NCI-H2107 (cell line): ENCODE measurements at places on chromosomes 1 and 21.

GRCh38 chr1:231611111-231611510, 15.5 kb upstream of the DISC1 start:
- no peak for DNase-seq

DNA sequence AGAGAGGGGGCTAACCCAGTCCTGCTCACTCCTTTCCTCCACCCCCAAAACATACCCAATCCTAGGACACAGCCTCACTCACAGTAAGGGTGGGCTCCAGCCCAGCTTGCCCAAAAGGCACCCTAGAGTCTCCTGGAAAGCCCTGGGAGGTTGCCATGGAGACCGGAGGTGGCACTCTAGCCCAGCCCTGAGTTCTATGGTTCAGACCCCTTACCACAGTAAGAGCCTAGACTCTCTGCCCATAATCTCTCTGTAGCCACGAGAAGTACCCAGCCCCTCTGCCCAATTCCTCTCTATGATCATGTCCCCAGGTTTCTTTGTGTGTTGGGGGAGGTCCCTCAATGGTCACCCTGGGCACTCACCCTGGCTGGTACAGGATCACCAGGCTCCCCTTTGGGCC, 14.4 kb downstream of the COL16A1 start:
- no peak for DNase-seq

- no peak for DNase-seq
These were observed 16.9 kb upstream of the KIAA0040 start for GRCh38 chr1:175209493-175209921.

DNA sequence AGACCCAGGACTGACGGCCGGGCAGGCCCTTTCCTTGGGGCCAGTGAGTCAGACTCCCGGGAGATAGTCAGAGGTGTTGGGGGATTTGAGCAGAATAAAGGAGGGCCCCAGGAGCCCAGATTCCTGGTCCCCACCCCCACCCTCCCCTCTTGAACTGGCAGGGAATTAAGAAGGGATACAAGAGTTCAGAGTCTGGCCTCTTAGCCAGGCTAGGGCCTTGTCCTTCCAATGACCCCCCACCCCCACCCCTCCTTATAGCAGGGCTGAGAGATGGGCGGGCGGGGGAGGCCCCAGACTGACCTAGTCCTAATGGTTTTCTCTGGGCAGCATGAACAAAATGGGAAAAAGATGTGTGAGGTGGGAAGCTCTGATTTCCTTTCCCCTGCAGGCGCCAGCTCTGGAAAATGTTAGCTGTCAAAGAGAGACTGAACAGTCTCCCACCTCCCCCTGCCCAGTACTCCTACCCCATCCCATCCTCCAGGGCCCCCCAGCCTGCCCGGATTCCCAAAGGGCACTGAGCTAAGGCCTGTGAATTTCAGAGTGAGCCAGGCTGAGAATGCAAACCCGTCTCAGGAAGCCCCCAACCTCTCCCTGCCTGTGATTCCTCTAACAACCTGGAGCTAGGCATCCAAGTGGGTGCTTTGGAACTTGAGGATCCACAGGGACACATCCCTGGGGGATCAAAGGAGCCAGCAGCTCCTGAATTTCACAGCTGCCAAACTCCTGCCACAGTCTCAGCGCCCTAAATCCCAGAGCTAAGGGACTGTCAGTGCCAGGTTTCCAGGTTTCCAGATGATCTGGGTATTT, 5.8 kb upstream of the CRABP2 start:
- no peak for DNase-seq

DNA sequence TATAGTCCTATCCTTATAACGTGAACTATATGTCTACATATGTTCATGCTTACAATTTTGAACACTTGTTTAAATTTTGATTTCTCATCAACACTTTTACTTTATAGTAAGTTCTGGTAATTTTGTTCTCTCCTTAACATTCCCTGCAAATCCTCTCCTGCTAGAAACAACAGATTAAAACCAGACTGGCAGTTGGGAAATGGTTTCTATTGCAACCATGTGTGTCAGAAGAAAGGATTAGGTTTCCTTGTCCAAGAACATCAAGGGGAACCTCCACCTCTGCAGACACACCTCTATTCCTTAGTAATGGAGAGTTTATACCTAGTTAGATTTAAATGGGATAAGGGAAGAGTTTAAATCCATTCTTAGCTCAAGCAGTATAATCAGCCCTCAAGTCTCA, 3.3 kb upstream of the WARS2 start:
- DNase-seq: no peak

DNA sequence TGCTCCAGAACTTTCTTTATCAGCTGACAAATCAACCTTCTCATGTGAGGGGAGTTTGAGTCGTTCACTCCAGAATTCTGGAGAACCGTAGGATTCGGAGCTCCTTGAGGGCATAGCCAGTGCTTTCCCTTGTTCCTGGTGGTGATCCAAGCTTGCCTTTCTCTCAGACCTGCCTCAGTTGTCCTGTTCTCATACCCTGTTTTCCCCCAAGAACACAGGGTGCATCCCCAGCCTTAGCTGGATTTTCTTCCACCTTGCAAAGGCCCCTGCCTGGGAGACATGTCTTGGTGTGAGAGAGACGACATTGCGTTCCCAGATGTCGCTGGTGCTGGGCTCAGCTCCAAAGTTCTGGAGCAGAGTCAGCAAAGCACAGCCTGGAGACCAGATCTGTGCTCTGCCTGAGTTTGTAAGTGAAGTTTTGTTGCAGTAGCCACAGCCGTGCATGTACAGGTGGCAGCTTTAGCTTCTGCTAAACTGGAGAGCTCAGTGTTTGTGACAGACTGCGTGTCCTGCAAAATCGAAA, 40.0 kb downstream of the ABCG1 start:
- DNase-seq: no peak

DNA sequence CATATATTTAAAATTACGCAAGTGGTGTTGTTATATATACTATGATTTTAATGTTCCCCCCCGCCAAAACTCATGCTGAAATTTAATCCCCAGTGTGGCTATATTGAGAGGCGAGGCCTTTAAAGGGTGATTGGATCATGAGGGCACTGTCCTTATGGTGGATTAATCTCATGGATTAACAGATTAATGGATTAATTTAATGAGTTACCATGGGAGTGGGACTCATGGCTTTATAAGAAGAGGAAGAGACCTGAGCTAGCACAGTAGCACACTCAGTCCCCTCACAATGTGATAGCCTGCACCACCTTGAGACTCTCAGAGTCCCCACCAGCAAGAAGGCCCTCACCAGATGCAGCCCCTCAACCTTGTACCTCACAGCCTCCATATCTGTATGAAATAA, 34.8 kb downstream of the C1orf198 start:
- no peak for DNase-seq

- DNase-seq: no peak
These were observed 156.4 kb downstream of the PATJ start for GRCh38 chr1:61898658-61899057.

DNA sequence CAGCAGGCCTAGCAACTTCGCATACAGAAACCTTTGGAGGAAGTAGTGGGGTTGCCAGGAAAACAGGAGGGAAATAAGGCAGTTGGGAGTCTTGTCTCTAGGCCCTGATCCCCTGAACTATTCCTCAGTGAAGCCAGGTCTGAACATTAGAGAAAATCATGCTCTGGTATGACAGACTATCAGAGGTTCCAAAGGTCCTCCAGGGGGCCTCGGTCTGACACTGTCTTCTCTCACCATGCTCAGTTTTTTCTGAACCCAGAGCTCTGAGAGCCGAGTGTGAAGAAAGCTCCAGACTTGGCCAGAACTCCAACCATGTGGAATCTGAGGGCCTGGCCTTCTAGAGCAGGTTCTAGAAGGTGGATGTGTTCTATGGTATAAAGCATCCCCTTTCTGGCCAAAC, 4.0 kb downstream of the TOMM40L start:
- DNase-seq: no peak

DNA sequence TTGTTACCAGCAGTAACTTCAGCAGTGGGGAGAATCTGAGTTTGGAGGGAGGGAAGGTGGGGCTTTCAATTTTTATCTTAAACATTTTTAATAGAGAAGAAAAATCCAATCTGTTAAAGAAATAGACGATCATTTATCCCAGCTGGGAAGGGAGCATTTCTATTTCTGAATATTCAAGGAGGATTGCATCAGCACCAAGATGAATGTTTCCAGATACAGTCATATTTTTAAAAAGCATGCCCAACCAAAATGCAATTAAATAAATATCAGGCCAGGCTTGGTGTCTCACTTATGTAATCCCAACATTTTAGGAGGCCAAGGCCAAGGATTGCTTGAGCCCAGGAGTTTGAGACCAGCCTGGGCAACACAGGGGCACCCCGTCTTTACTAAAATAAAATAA, 1.7 kb upstream of the ATP1A4 start:
- DNase-seq: no peak

- no peak for DNase-seq
These were observed 1.3 kb upstream of the MTARC2 start for GRCh38 chr1:220746851-220747250.

DNA sequence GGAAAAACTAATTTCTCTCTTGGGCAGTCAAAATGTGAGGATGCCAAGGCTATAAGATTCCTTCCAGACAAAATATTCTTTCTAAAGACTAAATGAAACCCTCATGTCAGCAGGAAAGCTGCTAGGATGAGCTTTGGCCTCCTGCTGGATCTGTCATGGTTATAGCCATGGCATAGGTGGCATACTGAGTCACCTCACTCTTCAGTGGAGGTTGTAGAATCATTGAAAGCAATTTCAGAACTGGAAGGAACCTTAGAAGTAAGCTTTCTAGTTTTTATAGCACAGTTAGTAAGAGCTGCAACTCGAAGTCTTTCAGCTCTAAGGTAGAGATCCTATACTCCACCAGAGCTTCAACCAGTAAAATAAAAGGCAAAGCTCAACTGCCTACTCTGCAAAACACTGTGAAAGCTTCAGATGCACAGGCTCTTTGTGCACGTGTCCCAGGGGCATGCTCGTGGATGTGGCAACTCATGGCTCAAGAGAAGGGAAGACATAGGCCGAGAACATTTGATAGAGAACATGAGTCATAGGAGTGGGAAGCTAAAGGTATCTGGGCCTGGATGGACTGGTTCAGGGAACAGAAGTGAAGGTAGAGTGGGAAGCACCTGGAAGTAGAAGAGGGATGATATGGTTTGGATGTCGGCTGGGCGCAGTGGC, 5.8 kb downstream of the AVPR1B start:
- DNase-seq: no peak

DNA sequence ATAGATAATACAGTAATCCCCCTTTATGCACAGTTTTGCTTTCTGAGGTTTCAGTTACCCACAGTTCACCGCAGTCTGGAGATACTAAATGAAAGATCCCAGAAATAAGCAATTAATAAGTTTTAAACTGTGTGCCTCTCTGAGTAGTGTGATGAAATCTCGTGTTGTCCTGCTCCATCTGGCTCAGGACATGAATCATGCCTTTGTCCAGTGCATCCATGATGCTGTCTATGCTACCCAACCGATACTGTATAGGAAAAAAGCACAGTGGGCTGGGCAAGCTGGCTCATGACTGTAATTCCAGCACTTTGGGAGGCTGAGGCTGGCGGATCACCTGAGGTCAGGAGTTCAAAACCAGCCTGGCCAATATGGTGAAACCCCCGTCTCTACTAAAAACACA, 85.0 kb upstream of the SLC2A1 start:
- DNase-seq: no peak

DNA sequence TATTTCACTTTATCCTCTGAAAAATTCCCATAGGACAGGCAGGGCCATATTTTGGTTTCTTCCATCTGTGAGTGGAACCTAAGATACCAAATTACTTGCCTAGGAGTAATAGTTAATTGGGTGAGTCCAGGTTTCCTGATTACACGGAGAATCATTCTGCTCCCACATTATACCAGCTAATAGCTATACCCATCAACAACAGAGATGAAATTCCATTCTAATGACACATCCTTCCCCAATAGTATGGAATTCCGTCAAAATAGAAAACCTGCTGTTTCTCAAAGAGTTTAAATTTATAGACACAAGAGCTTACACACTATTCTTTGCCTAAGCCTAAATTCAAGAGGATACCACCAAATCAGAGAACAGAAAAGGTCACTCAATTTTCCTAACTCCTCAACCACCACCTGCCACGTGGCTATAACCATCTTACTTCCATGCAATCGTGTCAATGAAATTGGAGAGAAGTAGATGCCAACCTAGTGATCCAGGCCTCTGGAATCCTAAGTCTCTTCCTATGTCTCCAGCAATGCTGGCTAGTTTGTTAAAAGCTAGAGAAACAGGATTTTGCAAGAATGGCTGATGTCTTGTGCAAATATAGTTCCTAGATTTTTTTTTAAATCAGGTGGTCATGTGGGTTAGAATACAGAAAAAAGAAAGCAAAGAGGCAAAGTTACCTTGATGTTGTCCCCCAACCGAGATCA, 6.2 kb downstream of the PPT1 start:
- DNase-seq: no peak

- no peak for DNase-seq
These were observed 6.1 kb downstream of the PARK7 start for GRCh38 chr1:7967651-7968050.

DNA sequence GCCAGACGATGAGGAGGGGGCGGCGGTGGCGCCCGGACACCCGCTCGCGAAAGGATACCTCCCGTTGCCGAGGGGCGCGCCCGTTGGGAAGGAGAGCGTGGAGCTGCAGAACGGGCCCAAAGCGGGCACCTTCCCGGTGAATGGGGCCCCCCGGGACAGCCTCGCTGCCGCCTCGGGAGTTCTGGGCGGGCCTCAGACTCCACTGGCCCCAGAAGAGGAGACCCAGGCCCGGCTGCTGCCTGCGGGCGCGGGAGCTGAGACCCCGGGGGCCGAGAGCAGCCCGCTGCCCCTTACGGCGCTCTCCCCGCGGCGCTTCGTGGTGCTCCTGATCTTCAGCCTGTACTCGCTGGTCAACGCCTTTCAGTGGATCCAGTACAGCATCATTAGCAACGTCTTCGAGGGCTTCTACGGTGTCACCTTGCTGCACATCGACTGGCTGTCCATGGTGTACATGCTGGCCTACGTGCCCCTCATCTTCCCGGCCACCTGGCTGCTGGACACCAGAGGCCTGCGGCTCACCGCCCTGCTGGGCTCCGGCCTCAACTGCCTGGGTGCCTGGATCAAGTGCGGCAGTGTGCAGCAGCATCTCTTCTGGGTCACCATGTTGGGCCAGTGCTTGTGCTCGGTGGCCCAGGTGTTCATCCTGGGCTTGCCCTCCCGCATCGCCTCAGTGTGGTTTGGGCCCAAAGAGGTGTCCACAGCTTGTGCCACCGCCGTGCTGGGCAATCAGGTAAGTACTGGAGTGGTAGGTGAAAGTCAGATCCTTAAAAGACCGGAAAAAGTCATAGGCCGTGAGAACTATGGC, 588 bp downstream of the FLVCR1 start:
- no peak for DNase-seq

- DNase-seq: no peak
These were observed 68.2 kb downstream of the IGSF21 start for GRCh38 chr1:18175530-18176377.
